ENCODE measurements at places on chromosomes 12 and 14.

- no peak for DNase-seq
These were observed 232.9 kb downstream of the ATP23 start for GRCh38 chr12:58174316-58174715.

- DNase-seq: no peak
These were observed 5.1 kb upstream of the SSTR1 start for GRCh38 chr14:38202444-38203191.

DNA sequence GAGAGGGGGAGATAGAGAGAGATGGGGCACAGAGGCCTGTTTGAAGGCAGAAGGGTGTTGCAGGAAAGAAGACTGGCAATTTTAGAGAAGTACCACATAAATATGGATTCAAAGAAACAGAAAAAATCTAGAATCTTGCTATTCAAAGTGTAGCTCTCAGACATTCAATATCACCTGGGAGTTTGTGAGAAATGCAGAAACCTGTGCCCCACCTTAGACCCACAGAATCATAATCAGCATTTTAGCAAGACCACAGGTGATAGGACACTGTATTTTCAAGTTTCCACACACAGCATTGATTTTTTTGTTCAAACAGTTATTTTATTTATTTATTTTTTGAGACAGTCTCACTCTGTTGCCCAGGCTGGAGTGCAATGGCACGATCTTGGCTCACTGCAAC is 3.3 kb downstream of the NEDD8 start:
- no peak for DNase-seq

DNA sequence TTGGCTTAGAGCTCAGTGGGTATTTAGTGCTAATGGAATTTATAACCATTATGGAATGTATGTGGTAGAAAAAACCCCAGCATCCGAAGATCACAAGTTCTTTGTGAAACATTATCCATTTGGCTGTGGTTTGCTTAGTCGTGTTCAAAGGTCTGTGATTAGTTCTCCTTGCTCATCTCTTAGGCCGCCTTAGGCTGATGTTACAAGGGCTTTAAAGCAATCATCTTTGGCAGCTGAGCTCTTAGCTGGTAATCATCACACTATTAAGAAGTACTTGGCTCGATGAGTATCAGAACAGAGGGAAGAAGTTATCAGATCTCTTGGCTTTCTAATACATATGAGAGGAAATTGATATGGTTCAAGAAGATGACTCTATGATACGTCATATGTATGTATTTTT is 124.1 kb upstream of the E2F7 start:
- DNase-seq: no peak

DNA sequence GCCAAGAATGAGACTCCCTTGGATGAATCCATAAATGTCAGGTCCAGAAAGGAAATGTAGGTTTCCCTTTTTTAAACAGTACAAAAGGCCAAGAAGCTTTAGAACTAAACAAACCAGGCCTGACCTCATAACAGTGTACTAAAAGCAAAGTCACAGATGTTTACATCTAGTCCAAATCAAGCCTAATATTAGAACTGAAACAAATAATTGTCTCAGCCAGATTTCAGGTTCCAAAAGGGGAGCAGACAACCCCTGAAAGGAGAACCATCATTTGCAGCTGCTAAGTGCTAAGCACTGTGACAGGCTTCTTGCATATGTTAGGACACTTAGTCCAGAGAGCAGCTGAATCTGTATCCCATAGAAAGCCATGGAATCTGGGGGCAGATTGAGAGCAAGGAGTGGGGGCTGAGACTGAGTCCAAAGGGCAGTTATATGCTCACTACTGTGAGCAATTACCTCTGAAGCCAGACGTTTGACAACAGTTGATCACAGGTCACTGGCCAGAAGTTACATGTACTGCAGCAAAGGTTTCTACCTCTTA is 90.1 kb downstream of the STXBP6 start:
- no peak for DNase-seq
